ENCODE measurements at places on chromosomes 7 and 10.
A peak's percentile ranks its signal among the peaks of the same experiment; 100 is the strongest.

DNA sequence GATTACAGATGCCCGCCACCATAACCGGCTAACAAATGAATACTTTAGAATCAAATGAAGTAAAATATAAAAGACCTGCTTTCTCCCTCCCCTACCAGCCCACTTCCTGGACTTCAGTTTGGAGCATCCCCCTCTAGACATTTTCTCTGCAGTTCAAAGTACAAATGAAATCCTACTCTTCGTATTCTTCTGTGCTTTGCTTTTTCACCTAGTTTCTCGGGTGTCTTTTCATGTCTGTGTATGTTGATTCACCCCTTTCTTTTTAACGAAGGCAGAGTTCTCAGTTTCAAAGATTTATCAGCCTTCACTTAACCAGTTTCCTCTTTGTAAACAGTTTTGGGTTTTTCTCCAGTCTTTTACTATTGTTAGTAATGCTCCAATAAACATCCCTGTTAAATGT, 145.9 kb upstream of the STK17A start:
- DNase-seq, result no peak

GRCh38 chr10:92384741-92385140, 93.8 kb downstream of the MARCHF5 start:
- no peak for DNase-seq

DNA sequence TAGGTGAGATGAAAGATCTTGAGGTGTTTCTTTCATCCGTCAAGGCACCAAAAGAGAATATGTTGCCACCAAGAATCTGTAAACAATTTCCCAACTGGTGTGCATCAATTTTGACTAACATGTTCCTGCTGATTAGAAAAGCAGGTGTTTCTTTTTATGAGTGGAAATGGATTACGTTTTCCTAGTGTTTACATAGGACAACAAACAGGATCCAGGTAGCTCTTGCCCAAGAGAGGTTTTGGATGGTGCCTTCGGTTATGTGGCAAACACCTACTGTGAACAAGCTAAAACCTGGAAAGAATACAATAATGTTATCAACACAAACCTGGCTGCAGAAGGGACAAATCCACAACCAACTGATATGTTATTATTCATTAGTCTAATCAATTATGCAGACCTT, 53.6 kb upstream of the WNT16 start:
- no peak for DNase-seq

DNA sequence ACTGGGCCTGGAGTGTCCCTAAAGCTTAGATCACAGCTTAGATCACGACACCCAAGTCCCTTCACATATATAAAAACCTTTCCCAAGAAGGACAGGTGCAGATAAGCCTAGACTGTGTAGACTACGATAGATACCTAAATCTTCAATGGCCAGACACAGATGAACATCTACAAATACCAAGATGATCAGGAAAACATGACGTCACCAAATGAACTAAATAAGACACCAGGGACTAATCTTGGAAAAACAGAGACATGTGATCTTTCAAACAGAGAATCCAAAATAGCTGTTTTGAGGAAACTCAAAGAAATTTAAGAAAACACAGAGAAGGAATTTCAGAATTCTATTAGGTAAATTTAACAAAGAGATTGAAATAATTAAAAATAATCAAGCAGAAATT, 1082.6 kb upstream of the PHF14 start:
- DNase-seq, result no peak

DNA sequence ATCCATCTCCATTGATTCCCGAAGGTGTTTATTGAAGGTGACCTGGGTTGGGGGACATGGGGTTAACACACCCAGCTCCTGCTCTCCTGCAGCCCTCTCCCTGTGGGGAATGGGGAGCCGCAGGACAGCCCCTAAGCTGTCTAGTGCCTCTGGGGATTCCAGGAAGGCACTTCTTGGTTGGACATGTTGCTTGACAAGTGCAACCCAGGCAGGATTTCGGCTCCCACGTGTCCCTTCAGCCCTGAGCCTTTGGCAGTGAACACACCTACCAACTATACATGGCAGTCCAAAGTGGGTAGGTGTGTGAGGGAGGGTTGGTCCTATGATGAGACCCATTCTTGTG, 43.9 kb downstream of the DOCK1 start:
- no peak for DNase-seq

DNA sequence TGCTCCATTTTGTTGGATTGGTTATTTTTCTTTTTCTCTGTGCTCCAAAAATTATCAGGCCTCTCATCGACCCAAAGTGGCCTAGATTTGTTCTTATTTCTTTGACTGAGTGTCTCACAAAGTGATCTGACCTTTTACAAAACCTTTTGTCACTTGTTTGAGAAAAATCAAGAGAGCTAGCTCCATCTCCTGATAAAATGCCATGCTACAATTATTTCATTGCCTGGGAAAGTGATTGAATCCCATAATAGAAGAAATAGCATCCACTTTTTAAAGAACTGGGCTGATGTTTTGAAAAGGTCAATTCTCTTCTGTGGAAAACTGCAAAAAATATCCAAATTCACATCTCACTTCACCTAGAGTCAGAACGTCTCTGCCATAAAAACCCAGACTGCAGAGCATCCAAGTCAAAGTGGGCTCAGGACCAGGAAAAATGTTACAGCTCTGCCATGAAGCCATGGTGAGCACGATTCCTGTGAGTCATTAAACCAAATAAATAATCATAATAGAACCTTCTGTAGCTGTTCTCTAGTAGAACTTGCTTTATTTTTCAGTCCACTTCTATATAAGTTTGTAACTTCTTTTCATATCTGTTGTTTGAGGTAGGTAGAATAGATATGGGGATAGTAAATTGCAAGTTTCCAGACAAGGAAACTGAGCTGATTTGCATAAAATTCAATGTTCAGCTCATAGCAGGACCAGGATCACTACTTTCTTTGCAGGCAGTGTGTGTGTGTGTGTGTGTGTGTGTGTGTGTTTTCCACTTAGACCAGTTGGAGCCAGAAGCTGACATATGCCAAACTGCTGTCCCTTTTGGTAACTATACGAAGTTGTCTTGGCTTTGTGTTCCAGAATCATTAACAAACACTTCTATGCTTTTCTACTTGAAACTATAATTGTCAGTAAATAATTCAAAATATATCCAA, 632.5 kb upstream of the ANKRD30A start:
- peak; percentile 72 for DNase-seq

DNA sequence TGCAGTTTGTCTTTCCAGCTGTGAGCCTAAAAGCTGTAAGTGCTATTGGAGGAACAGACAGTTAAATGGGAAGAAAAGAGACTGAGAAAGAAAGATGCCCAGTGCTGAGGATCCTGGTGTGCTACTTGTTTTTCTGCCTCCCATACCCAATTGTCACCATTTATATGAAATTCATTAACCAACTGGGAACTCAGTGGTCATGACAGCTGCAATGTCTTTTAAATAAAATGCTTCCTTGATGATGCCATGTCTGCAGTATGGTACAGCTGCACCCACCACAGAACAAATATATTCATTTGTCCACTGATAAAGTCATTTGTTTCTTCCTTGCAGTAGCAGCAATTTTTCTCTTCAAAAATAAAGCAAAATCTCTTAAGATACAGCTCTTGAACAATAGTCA, 15.6 kb upstream of the RTKN2 start:
- DNase-seq, result no peak

DNA sequence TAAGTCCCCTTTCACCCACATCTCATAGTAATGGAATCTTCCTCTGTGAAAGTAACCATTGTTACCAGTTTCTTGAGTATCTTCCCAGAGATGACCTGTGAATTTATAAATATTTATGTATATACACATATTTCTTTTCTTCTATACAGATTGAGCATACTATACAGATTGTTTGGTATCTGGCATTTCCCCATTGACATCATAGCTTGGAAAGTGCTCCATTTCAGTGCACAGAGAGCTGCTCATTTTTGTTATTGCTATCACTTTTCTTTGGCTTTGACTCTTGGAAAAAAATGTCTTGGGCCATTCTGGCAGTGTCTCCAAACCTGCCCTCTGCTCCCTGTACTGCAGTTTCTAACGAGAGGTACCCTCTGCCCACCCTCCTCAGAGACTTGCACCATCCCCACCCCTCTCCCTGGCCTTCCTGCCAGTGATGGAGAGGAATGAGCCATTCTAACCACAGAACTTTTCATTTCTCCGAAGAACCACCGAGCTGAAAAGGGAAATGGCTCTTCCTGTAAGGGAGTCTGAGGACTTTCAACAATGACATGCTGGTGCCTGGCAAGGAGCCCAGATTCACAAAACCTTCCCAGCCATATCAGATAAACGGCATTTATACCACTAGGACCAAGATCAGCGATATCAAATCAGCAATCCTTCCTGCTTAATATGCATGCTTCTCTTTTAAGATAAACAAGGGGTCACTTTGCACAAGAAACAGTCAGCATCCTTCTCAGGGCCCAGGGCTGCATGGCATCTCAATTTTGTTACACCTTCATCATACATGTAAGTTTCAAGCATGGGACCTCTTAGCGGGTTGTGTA, 19.7 kb upstream of the CCSER2 start:
- peak; percentile 53 for DNase-seq

DNA sequence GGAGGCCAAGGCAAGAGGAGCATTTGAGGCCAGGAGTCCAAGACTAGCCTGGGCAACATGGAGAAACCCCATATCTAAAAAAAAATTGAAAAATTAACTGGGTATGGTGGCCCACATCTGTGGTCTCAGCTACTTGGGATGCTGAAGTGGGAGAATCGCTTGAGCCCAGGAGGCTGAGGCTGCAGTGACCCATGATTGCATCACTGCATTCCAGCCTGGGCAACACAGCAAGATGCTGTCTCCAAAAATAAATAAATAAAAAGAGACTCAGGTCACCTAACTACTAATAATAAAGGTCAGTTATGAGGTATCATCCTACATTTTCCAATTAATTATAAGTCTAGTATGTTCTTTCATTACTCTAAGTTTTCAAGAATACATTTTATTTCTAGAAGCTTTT, 20.6 kb downstream of the CABCOCO1 start:
- DNase-seq, result no peak

- DNase-seq, result no peak
Observed at GRCh38 chr10:78338717-78339116, 305.1 kb downstream of the RPS24 start.

DNA sequence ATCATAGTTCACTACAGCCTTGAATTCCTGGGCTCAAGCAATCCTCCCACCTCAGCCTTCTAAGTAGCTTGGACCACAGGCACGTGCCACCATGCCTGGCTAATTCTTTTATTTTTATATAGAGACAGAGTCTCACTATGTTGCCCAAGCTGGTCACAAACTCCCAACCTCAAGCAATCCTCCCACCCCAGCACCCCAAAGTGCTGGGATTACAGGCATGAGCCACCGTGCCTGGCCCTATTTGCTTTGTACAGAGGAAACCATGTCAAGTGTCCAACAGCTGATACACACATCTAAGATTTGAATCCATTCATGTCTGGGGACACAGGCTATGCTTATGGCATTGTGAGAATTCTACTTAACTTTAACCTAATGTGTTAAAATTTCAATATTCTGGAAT, 29.9 kb upstream of the MPP7 start:
- DNase-seq, result no peak

DNA sequence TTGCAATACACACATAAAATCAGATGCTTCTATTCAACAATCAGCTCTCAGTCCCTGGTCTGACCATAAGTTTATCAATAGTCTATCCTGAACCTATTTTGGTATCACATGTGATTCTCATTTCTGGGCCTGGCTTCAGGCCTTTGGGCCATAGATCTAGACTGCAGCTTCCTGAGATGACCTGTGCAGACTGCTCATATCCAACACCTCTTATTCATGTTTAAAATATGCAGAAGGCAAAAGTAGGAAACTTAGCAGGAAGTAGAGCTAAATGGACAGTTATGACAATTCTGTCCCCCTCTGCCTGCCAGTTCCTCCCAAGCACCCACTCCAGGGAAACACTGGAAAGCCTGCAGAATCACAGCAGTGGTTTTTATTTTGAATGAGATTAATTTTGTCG, 53.3 kb downstream of the C7orf25 start:
- peak; percentile 58 for DNase-seq

DNA sequence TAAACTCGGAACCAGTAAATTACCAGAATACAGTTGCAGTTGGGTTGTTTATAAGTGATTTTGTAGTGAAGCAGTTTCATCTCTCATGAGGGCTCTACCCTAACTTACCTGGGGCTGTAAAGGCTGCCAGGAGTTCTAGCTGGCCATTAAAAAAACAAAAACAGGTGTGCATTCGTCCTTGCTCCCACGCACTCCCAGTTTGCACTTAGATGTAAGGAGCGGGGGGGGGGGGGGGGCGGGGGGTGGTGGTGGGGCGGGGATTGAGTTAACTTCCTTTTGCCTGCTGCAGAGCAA, 2.3 kb upstream of the PFKFB3 start:
- DNase-seq, result no peak

- peak; percentile 28 for DNase-seq
Observed at GRCh38 chr10:84329196-84329611, 815 bp downstream of the CCSER2 start.

GRCh38 chr10:97633921-97634320, 621 bp upstream of the MORN4 start:
- DNase-seq, result peak; percentile 5

DNA sequence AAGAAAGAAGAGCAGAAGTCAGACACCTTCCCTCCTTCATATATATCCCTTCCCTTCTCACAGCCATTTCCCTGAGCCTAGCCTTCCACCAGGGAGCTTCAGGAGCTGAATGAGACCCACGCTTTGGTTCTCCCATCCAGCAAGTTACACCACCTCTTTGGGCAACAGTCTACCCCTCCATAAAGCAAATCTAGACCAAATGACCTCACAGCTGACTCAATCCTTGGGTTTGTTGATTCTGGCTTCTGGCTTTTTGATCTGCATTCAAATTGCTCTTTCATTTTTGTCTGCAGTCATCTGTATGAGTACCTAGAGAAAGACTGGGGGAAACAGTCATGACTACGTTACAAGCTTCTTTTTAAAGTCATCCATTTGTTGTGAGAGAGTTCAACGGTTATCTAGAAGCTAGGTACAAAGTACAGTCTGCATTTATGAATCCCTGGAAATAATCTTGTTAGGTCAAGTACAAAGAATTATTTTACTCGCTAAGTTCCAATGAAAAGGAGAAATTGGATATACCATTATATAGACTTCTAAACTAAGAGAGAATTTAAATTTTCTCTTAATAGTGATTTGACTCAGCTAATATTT, 86.3 kb downstream of the RAB11FIP2 start:
- DNase-seq, result peak; percentile 22

DNA sequence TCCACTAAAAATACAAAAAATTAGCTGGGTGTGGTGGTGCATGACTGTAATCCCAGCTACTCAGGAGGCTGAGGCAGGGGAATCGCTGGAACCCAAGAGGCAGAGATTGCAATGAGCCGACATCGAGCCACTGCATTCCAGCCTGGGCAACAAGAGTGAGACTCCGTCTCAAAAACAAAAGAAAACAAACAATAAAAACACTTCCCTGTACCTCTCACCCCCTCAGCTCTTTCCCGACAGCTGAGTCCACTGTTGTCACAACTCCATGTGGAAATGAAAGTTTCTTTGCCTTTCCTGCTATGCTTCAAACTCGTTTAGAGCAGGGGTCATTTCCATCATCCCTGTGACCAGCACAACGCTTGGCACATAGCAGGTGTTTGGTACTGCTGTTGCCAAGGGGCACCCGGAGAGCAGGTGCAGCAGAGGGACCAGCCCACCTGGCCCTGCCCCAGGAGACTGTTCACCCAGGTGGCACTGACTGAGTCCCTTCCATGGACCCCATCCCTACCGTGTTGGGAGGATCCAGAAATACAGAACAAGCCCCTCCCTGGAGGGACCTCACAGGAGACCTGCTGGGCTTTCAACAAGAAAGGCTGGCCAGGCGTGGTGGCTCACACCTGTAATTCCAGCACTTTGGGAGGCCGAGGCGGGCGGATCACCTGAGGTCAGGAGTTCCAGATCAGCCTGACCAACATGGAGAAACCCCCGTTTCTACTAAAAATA, 4.9 kb downstream of the TMEM130 start:
- no peak for DNase-seq

- peak; percentile 26 for DNase-seq
Observed at GRCh38 chr7:95684037-95684436, 87.7 kb upstream of the PDK4 start.

- no peak for DNase-seq
Observed at GRCh38 chr7:157151626-157152339, 13.1 kb downstream of the UBE3C start.
